Pulmonary artery endothelial cell (primary cell): ENCODE measurements at places on chromosomes 2 and 18.

- no peak for DNase-seq
Measured at GRCh38 chr2:130836501-130837174, at the start of gene ARHGEF4. ARHGEF4 (plus strand) TSS chr2:130836914; CDS start chr2:130836954, 40 bp downstream.

- DNase-seq = no peak
Measured at GRCh38 chr2:63058921-63059792, 8.5 kb downstream of the OTX1 start.

GRCh38 chr18:48850822-48851598 lies 99.8 kb downstream of the SMAD7 start:
- no peak for DNase-seq

DNA sequence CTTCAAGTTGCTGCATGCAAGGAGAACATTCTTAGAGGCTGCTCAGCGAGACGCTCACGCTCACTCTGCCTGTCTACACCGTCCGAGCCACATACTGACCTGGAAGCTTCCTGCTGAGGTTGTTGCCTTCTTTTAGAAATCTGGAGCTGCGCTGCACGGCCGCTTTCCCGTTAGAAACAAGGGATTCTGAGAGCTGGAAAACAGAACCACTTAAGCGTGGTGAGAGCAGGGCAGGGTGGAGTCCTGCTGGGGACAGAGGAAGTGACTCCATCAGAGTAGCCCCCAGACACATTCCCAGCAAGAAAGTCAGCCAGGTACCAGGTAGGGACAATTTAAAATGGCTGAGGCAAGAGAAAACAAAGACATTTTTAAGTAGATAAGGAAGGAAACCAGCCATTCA lies 135.2 kb downstream of the LAMA1 start:
- no peak for DNase-seq

- no peak for DNase-seq
Measured at GRCh38 chr2:153990771-153991170, 119.0 kb downstream of the GALNT13 start.

GRCh38 chr2:181106229-181106628 lies 125.8 kb downstream of the UBE2E3 start:
- DNase-seq = no peak
